ENCODE measurements at places on chromosomes 2 and 18. TPM values are rescaled to one million over a fixed set of nuclear protein-coding genes. Genes with fewer than 3 reads are reported as not detected.

Gene COPS9
- 170 TPM for total RNA-seq

- no peak for DNase-seq
These were observed 12.8 kb upstream of the TTN start for GRCh38 chr2:178819992-178820391.

DNA sequence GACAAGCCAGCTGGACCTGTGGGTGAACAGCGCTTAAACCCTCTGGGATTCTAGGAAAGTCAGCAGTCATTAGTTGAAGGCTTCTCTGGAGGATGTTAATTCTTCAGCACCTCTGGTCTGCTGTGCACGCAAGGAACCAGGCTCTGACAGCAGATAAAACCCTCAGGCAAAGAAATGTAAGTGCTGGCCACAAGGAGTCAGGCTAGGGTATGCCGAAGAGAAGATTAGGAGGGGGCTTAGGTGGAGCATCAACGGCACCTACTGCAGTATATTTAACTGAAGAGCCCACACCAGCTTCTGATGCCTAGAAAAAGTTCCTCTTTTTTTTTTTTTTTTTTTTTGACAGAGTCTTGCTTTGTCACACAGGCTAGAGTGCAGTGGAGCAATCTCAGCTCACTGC lies 304.2 kb upstream of the MC4R start:
- DNase-seq: no peak

DNA sequence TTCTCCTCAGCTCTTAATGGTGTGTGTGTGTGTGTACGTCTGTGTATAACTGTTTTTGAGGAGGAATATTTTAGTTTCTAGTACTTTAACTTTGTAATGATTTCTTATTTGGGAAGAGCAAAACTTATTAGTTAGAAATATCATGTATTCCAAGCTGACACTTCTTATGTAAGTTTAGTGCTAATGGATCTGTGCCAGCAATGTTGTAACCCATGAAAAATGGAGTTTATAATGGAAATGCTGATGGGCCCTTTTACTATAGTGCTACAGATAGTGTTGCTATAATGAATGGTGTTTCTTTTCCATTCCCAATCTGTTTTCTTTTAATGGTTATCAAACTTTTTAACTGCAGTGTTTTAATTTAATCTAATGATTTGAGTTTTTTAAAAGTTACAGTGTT lies 49.8 kb upstream of the OTX1 start:
- no peak for DNase-seq

DNA sequence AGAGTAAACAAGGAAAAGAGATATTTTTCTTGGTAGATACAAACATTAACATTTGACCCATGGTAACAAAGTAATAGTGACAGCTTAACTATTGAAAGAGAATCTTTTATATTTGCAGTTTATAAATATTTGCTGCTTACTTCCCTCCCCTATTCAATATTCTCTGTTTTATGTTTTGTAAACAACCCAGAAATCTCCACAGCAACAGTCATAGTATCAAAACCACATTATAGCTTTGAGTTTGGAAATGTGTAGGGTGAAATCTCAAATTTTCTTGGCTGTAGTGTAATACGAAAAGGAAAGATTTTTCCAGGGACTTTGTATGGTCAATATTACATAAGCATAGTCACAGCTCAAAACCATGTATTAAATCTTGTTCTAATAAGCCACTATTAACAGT lies 511.2 kb downstream of the METTL4 start:
- no peak for DNase-seq
